ENCODE measurements at places on chromosomes 12 and 14.

- no peak for DNase-seq
Observed at GRCh38 chr14:89129570-89129969, 287.5 kb downstream of the FOXN3 start.

DNA sequence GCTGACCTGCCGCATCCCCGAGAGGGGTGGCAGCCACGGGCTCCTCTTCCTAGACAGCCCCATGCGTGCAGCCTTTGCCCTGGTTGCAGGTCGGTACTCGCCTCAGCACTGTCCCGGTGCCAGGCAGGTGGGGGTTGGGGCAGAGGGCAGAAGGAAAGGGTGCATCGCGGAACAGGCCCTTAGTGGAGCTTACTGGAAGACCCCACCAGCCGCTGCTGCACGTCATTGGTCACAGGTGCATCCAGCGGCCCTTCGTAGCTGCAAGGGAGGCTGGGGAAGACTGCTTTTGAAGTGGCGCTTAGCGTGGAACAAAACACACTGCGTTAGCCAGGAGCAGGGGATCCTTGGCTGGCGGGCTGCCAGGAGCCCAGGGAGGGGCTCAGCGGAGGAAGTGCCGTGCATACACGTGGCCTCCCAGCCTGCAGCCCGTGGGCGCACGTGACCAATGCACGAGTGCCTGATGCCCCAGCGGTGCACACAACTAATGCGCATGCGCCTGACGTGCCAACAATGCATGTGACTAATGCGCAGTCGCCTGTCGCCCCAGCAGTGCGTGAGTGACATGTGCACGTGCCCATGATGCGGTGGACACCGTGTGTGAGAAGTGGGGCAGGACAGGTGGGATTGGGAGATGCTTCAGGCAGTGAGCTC lies 5.0 kb upstream of the EP400 start:
- DNase-seq: no peak

- no peak for DNase-seq
Observed at GRCh38 chr12:2335109-2335508, 282.3 kb downstream of the CACNA1C start.

DNA sequence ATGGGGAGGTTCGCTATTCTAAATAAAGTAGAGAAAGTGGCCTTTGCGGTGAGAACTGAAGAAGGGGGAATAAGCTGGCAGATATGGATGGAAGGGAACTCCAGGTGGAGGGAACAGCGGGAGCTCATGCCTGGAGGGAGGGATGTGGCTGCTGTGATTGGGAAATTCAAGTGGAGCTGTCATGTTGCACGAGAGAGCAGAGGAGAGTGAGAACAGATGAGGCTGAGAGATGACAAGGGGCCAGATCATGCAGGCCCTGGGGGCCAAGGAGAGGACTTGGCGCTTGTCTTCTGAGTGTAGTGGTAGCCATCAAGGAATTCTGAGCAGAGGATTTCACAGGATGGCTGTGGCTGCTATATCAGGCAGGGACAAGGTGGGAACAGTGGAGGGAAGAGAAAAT lies 35.0 kb downstream of the TGFB3 start:
- no peak for DNase-seq

GRCh38 chr14:96039633-96040311 lies 610 bp downstream of the C14orf132 start:
- no peak for DNase-seq

DNA sequence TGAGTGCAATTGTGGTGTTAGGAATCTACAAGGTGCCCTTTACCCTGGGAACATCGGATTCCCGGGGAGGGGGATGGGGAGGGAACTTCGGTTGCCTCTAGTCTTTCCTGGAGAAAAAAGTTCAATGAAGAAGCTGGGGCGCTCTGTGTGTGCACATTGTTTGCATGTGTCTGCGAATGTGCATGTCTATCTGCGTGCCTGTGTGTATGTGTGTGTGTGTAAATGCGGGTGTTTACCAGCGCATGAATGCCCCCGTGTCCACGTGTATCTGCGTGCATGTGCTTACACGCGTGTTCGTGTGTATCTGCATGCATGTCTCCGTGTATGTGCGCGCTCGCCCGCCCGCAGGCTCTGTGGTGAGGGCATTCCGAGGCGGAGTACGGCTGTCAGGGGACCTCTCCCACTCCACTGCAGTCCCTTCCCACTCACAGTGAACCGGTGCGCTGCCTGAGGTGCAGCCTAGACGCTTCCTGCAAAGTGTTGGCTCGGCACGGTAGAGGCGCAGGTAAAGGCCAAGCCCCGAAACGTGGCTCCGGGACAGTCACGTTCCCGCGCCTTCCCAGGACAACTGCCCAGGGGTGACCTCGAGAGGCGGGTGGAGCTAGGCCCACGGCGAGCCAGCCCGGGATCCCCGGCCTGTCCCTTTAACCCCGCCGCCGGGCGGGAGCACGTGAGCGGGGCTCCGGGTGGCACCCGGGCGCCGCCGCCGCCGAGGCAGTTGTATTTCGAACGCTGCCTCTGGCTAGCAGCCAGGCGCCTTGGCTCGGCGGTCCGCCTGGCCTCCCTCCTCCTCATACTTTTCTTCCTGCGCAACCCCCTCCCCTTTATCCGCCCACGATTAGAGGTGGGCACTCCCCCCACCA lies 539 bp upstream of the HMGA2 start:
- DNase-seq: no peak

DNA sequence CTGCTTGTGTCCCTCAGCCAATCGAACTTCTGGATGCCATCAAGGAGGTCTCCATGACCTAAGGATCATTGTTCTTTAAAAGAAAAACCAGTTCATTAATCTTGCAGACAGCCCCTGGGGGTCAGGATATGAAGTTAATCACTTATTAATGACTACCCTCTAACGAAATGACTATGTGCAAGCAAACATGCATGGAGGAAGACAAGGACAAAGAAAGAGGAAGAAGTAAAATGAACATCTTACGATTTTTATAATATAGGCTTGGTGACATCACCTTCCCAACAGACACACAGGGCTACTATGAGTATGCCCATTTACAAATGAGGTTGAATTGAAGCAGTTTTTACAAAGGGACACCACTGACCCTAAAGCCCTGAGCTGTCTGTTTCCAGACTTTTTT lies 111.1 kb upstream of the AMIGO2 start:
- no peak for DNase-seq

GRCh38 chr14:104749111-104749649 lies 3.8 kb upstream of the SIVA1 start:
- peak; percentile 64 for DNase-seq

- no peak for DNase-seq
Observed at GRCh38 chr14:75699331-75699730, 38.3 kb downstream of the TTLL5 start.

DNA sequence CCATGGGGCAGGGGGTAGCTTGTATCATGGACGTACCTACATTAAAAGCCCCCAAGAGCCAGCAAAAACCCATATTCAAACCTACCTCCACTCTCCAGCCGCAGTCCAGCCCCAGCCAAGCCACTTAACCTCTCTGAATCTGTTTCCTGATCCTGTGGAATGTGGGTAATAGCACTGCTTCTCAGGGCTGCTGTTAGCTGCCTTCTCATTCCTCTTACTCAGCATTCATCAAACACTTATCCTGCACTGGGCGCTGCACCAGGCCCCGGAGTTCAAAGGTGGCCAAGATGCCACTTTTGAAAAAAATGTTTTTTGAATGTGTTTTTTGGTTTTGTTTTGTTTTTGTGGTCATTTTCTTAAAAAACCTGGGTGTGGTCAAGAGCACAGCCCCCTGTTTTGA lies 237.4 kb downstream of the CHST11 start:
- DNase-seq: no peak

GRCh38 chr14:23722675-23723074 lies 86.5 kb downstream of the DHRS2 start:
- no peak for DNase-seq

DNA sequence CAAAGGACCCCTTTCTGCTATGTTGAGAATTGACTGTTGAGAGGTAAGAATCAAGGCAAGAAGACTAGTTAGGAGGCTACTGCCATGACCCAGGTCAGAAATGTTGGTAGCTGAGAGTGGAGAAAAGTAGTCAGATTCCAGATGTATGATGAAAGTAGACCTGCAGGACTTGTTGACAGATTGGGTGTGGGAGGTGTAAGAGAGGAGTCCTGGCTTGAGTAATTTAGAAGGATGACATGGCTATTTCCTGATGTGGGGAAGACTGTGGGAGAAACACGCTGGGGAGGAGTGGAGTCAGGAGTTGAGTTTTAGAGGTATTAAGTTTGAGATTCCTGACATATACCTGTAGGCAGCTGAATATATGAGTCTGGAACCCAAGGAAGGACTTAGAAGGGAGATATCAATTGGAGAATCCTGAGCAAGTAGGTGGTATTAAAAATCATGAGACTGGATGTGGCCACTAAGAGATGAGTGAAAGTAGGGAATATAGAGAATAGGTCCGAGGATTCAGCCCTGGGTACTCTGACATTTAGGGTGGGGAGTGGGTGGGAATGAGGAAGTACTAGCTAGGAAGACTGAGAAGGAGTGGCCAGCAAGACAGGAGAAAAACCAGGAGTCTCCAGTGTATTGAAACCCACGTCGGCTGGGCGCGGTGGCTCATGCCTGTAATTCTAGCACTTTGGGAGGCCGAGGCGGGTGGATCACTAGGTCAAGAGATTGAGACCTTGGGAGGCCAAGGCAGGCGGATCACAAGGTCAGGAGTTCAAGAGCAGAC lies 12.6 kb upstream of the DDX47 start:
- no peak for DNase-seq

DNA sequence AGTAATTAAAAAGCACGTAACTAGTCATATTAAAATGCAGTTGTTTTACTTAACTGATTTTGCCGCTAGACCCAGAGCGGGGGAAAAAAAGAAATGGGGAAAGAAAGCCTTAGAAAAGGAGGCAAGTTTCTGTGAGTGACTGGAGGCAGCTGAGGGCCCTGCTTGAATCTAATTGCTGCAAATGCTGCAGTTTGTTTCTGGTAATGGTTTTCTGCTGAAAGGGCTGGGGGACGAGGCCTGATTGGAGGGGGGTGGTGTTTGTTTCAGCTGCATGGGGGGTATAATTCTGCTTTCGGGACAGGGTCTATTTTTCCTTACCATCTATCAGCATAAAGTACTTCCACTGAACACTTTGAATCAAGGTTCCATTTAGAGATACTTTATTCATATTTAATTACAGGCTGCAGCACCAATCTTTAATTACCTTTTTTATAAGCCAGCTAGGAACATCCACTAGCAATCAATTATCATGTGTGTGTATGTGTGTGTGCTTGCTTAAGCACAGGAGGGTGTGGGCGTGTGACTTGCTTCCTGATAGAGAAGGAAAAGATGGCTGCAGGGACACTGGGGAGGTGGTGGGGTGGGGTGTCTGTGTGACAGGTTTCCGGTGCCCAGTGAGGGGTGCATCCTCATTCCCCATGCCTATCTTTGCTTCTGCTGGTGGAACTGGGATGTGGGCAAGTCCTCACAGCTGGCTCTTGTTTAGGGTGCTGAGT lies 83.4 kb downstream of the ADCK1 start:
- no peak for DNase-seq

DNA sequence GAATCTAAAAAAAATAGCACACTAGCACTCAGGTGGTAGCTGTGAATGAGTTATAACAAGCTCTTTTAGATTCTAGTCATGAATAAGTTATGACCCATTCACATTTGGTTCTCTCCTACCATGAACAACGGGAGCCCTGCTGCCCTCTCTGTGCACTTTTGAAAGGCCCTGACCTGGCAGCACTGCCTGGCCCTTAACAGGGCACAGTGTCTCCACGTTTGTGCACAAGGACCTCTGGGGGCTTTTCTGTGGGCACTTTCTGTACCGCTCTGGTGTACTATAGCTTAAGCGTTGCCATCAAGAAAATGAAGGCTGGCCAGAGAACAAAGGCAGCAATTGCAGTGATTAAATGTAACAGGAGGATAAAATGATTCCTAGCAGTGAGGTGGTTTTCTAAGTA lies 21.2 kb downstream of the CCDC92 start:
- no peak for DNase-seq

GRCh38 chr14:101226603-101227425 lies 323.3 kb upstream of the RTL1 start:
- no peak for DNase-seq

GRCh38 chr14:59358102-59358501 lies 107.1 kb downstream of the GPR135 start:
- no peak for DNase-seq

DNA sequence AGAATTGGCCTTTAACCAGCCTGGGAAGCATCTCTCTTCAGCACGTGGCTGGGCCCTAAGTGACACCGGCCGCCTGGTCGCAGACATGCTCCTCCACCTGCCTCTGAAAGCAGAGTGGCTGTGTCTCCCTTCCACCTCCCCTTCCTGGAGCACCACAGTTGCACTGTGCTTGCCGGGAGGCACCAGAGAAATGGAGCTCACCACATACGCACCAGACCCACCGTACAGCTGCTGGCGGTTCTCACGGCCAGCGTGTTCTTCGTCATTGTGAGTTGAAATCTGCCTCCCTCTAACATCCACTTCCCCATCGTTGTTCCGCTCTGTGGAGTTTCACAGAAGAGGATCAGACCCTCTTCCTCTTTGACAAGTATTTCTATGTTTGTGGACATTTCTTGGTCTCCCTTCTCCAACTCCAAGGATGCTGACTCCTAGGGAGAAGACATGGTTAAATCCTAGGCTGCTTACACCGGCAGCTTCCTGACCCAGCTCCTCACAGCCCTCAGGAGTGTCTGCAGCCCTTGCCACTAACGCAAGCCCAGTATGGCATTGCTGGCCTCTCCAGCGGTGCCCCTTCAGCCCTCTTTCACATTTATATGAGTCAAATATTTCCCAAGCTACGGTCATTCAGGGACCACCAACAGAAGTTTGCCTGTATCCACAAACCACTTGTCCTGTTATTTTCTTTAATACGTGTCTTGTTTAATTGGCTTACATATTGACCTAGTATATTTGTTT lies 11.5 kb upstream of the KRT5 start:
- DNase-seq: no peak

DNA sequence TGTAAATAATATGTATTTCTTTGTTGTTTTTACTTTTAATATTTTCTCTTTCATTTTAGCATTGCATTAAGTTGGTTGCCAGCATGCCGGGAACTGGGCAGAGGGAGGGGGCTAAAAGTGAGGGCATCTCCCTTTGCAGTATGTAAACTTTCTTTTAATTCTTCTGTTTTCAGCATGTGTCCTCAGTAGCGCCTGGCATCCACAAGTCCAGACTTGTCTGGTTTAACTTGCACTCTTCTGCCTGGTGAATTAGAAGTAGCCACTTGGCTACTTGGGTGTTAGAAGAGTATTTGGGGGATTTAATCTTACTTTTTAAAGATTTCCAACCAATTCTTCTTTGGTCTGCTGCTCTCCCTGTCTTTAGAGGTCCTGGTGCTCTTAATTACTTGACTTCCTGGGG lies 117.2 kb upstream of the SCAF11 start:
- DNase-seq: no peak

DNA sequence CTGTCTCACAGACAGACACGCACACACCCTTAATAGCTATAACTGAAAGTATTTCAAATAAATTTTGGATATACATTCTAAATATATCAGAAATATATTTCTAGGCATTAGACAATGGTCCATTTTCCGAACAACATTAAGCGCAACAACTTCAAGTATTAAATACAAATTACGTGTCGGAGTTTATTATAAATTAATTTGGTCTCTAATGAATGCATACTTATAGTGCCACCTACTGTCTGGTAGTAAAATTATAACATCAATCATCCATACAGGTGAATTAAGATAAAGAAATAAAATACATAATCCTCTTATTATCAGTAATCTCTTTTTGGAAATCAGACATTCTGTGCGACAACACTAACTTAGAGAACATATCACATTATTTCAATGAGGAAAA lies 27.2 kb upstream of the CMAS start:
- DNase-seq: no peak

Data from hypothalamus (tissue), 51 donors.